COR-L47 (cell line): ENCODE measurements at places on chromosomes 16 and 17.

- peak; percentile 71 for DNase-seq
Measured at GRCh38 chr16:53434377-53435065, at the start of gene RBL2. RBL2 (plus strand) TSS chr16:53434471; CDS start chr16:53434557, 86 bp downstream.

- DNase-seq: no peak
Measured at GRCh38 chr17:64591944-64592343, 70.2 kb downstream of the SMURF2 start.

- DNase-seq: no peak
Measured at GRCh38 chr17:35879773-35880654, at the start of gene CCL5. CCL5 (minus strand) TSS chr17:35880360.

- DNase-seq: no peak
Measured at GRCh38 chr17:2965621-2966595, 97.5 kb downstream of the OR1D5 start.

GRCh38 chr17:78237401-78238012, 6.1 kb downstream of the TMEM235 start:
- DNase-seq: no peak

DNA sequence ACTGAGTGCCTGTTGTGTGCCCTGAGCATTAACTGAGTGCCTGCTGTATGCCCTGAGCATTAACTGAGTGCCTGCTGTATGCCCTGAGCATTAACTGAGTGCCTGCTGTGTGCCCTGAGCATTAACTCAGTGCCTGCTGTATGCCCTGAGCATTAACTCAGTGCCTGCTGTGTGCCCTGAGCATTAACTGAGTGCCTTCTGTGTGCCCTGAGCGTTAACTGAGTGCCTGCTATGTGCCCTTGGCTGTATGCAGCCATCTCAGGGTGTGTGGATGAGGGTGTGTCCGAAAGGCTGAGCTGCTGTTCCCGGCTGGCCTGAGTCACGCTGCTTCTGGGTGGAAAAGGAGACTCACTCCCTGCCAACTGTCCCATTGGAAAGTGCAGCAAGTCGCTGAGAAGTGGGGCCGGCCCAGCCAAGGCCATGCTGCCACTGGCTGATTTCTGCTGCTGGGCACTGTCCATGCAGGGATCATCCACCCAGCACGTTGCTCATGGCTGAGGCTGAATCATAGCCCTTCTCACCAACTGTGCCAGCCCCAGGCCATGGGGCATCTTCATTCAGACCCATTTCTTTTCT, 113.8 kb downstream of the OR1D5 start:
- no peak for DNase-seq
